SJSA1 (cell line): ENCODE measurements at places on chromosomes 5 and 9.

DNA sequence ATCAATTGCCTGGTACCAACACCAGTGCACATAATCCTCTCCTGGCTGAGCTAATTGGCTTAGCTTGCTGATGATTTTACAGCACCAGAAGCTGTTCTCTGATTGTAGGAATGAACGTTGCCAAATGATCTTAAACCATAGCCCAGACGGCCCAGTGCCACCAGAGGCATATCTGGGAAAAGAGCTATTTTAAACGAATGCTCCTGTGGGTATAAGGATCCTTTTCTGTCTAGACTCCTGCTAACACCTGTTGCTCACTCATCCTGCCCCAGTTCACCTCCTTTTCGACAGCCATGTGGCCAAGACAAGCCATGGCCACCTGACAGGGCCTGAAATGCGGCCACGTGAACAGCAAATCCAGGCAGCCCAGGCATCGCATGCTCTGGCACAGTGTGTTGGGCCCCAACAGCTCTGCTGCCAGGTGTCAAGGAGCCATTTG is 289.9 kb upstream of the SLC30A5 start:
- no peak for DNase-seq

- no peak for DNase-seq
These were observed 9.6 kb downstream of the ROPN1L start for GRCh38 chr5:10451137-10451824.

GRCh38 chr9:80797101-80797829 is 892.1 kb downstream of the TLE1 start:
- DNase-seq, result no peak

GRCh38 chr5:96868603-96869371 is 7.5 kb upstream of the ERAP2 start:
- peak; percentile 40 for DNase-seq

DNA sequence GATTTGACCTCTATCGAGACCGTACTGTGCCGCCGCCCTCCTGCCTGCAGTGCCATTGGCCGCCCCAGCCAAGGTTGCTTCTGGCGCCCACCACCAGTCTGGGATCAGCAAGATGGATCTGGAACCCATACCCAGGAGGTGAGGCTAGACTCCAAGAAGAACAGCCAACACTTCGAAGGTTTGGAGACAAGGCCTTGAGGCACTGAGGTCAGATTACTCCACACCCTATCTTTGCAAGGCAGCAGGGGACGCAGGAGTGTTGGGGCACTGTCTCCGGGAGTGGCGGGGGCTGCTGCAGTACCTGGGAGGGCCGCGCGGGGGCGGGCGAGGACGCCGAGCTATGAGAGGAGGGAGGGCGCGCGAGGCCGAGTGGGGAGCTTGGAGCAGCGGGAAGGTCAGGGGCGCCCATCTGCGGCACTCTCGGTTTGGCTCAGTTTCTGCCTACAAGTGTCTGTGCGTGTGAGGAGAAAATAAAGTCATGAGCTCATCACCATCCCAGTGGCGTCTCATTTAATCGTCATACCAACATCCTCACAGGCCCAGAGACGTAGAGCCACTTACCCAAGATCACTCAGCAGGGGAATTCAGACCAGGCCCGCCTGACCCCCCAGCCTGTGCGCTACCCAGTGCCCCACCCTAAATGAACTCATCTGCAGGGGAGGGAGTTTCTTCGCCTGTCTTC is 20.5 kb upstream of the PSD2 start:
- DNase-seq, result peak; percentile 87

- no peak for DNase-seq
These were observed 17.6 kb upstream of the TNFSF15 start for GRCh38 chr9:114823441-114823840.

DNA sequence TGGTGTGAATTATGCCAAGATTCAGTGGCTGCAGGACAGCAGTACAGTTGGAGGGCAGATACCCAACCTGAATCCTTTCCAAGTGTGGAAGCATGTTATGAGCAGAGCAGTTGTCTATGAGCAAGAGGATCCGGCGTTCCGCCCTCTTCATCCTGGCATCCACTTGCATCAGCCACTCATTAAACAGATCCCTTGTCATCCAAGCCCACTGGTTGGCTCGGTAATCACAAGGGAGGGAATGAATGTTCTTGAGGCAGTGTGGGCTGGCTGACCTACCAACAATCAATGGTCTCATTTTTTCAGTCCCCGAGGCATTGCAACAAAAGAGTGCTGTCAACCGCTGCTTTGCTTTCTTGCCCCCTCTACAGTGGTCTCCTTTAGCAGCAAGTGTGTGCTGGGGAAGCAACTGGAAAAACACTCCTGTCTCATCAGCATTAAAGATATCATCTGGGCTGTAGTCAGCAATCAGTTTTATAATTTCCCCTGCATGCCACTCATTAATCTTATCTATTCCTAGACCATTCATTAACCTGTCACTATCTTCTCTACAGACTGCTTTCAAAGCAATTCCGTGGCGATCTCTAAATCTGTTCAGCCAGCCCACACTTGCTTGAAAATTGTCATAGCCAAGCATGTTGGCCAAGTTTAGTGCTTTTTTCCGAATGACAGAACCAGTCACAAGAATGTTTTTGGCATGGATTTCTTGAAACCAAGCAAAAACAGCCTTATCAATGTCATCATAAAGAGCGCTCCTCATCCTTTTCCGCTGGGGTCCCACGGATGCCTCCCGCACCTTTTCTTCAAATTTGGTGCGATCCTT is 4.9 kb downstream of the TIGD6 start:
- DNase-seq, result no peak
